Bronchial epithelial cell (primary cell): ENCODE measurements at places on chromosomes 6 and 20. TPM values are rescaled to one million over a fixed set of nuclear protein-coding genes. Genes with fewer than 3 reads are reported as not detected.
A peak's percentile ranks its signal among the peaks of the same experiment; 100 is the strongest.

DNA sequence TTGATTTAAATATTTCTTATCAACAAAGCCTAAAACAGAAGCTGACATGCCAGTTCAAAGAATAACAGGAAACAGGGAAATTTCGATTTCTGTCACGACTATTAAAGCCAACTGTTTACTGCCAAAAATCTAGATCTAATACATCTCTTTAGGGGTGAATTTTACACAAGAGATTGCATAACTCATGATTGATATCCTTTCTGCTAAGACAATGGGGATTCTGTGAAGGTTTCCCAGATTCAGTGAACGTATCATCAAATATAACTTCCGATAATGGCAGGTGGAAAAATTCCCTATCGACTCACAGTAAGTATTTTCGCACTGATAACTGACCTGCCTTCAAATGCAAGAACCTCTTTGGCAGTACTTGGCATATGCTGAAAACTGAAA is 42.9 kb downstream of the NHSL1 start:
- no peak for DNase-seq

DNA sequence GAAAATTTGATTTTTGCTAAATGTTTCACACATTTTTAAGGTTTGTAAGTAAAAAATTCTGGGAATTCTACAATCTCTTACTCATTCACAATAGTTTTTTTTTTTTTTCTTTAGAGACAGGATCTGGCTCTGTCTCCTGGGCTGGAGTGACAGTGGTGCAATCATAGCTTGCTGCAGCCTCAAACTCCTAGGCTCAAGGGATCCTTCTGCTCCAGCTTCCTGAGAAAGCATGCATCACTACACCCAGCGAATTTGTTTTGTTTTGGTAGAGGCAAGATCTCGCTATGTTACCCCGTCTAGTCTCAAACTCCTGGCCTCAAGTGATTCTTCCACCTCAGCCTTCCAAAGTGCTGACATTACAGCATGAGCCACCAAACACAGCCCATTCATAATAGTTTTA is 232.8 kb downstream of the GJA1 start:
- no peak for DNase-seq

NRSN1 gene
- not detected in 2 replicates for total RNA-seq

DNA sequence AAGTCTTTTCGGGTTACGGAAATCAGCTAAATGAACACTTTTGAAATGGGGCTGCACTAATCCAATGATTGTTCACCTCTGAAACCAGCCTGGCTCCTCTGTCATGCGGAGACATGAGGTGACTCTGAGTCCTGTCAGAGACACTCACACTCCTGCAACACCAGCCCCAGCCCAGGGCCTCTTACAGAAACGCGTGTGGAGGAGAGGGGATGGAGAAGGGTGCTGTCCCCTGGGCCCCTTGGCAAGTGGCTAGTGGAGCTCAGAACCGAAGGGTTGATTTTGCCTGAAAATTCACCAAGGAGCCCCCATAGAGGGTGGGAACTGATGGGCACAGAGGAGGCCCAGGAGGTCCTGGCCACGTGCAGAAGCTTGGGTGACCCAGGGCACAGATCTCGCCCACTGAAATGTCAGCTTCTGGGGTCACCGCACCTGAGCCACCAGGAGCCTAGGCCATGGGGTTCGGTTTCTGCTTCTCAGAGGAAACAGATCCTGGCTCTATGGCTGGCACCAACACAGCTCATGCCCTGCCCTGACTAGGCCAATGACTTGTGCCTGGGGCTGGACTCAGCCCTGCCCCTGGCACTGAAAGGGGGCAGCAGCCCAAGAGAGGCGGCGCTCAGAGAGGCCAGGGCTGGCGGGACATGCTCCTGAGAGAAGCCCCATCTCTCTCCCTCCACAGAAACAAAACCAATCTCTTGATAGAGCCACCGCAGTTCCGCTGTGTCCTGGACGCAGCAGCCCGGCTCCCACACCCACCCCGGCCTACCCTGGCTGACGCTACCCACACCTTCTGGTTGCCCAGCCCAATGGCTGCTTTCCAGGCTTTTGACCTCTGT is 144.7 kb downstream of the ERMARD start:
- DNase-seq, result no peak

- DNase-seq, result peak; percentile 84
These were observed 119.9 kb downstream of the SULF2 start for GRCh38 chr20:47665221-47665991.

- DNase-seq, result no peak
These were observed 155.8 kb downstream of the WDR27 start for GRCh38 chr6:169545982-169546381.

DNA sequence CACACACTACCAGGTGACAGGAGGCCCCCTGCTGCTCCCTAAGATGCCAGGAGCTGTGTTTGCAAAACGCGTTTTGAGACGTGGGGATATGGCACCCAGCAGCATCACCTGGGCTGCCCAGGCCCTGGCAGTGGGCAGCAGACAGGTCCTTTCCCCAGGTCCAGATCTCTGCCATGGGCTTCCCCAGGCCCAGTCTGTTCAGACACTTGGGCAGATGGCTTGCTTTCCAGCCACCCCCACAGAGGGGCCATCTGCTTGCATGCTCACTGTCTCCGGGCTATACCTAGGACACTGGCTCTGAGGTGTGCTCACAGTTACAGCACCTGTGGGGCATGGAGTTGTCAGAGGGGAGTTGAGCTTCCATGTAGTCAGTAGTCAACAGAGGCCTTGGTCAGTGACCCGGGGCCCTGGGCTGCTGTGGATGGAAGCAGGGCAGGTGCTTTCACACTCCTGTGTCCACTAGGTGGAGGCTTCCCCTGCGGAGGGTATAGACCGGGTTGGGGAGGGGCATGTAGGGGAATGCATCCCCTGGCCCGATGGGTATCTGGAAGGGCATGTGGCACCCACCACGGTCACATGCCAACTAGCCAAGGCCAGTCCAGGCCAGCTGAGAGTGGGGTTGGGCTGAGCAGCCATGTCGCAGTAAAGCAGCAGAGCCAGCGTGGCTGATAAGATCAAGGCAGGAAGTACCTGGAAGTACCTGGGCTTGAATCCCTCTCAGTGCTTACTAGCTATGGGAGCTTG is 185.4 kb upstream of the SLC24A3 start:
- DNase-seq, result no peak

GRCh38 chr6:116239256-116239655 is 14.6 kb downstream of the TSPYL4 start:
- no peak for DNase-seq

GRCh38 chr6:52261229-52261628 is 16.9 kb upstream of the IL17F start:
- peak; percentile 33 for DNase-seq

C6orf141 gene
- total RNA-seq, result 7.8 and 10.8 TPM in 2 replicates

GRCh38 chr20:57130160-57130772 is 136.2 kb downstream of the BMP7 start:
- peak; percentile 32 for DNase-seq

- no peak for DNase-seq
These were observed 39.9 kb downstream of the BMP6 start for GRCh38 chr6:7765575-7766325.

DNA sequence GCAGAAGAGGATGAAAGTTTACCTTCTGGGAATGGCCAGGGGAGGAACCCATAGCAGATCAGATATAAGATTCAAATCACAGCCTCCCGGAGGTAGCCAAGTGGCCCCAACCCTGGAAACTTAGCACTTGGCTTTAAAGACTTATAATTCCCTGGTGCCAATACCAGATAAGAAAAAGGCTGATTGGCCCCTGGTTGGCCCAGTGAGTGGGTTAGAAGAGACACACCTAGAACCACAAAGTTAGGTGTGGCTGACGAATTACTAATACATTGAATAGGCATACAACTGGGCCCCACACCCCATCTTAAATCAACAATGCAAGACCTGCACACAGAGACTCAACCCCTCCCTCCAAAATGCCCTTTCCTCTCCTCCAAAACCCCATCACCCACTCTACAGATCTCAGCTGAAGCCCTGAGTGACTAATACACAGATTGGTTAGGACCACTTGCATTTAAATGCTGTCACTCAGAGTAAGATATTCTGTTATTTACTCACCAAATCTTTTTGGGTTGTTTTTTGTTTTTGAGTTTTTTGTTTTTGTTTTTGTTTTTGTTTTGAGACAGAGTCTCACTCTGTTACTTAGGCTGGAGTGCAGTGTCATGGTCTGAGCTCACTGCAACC is 315.4 kb upstream of the JARID2 start:
- peak; percentile 87 for DNase-seq

DNA sequence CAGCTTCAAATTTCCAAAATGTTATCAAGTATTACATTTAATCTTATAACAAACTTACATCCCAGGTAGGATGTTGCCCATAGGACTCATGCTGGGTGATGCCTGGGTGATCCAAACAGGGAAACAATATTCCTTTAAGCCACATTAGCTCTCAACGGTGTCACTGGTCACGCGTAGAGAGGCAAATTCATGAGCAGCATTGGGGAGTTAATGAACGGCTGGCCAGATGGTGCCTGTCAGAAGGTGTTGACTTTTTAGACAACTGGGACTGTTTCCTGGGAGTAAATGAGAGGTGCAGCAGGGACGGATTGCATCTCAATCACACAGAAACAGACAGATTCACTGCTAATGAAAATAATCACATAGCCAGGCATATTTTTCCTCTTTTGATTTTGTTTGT is 83.3 kb upstream of the ID4 start:
- no peak for DNase-seq

DNA sequence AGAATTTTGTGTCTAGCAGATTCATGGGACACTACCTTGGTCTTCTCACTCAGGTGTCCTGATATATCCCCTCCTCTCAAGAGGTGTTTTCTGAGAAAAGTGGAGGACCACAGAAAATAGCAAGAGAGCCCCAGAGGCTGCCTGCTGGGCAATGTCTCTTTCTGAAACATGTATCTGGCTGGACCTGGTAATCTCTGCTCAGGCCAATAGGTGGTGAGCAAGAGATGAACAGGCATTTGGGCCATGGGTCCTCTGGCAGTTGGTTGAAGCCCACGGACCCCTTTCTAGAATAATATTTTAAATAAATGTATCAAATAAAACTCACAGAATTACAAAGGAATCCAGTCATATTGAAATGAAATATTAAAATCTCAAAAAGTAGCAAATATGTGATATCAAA is 8.8 kb upstream of the THBD start:
- DNase-seq, result no peak

SIRPB1 gene
- total RNA-seq, result not detected in 2 replicates

MAS1 gene
- not detected in 2 replicates for total RNA-seq

DNA sequence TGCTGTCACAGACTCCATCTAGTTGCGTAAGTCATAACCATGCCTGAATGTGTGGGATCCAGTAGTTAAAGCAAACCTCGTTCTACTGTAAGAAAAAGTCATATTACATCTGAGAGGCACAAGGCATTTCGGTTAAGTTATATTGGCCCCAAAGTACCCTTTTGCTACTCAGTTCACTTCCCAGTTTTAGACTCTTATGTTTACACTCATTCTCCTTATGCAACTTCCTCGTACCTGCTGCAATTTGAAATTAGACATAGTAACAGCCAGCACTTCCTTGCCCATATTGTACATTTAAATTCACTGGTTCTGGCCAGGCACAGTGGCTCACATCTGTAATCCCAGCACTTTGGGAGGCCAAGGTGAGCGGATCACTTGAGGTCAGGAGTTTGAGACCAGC is 37.0 kb downstream of the PEX7 start:
- no peak for DNase-seq

ELMO2 gene
- total RNA-seq, result 15.5 and 21.1 TPM in 2 replicates

GRCh38 chr6:107763946-107764345 is 60.2 kb downstream of the SCML4 start:
- DNase-seq, result peak; percentile 2

TLDC2 gene
- 0.13 and 0.26 TPM in 2 replicates for total RNA-seq

BMP6 gene
- total RNA-seq, result 2.3 and 2.6 TPM in 2 replicates

GRCh38 chr6:39453956-39454524 is 131.5 kb upstream of the KCNK16 start:
- peak; percentile 80 for DNase-seq

GSTA4 gene
- 10.8 and 26.8 TPM in 2 replicates for total RNA-seq

- DNase-seq, result no peak
These were observed 76.2 kb downstream of the CDH26 start for GRCh38 chr20:60034231-60035110.
